ENCODE measurements at places on chromosomes 13 and 19.

- no peak for DNase-seq
Measured at GRCh38 chr19:46442808-46443450, 14.2 kb upstream of the PNMA8C start.

- DNase-seq: no peak
Measured at GRCh38 chr19:1016647-1017114, 4.2 kb downstream of the TMEM259 start.

DNA sequence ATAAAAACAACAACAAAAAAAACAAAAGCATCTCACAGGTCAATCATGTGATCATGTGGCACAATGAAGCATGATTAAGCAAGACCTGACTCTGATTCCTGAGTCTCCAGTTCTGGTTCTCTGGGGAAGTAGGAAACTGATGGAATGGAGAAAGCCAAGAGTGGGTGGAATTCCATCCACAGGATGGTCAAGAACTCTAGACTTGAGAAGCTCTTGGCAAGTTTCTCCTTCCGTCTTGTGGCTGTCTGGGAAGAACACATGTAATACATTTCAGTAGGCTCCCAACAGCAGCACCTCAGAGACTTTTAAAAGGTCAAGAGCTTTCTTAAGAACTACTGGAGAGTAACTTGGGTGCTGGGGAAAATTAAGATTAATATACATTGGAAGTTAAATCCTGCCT, 78.6 kb upstream of the TSHZ3 start:
- DNase-seq: no peak

- no peak for DNase-seq
Measured at GRCh38 chr13:104571161-104571892, 1505.1 kb upstream of the SLC10A2 start.

- DNase-seq: no peak
Measured at GRCh38 chr19:39778763-39779162, at the start of gene LEUTX. Gene LEUTX, plus strand, starts transcription at chr19:39778854. Its CDS starts 67 bp downstream, at chr19:39778921.

DNA sequence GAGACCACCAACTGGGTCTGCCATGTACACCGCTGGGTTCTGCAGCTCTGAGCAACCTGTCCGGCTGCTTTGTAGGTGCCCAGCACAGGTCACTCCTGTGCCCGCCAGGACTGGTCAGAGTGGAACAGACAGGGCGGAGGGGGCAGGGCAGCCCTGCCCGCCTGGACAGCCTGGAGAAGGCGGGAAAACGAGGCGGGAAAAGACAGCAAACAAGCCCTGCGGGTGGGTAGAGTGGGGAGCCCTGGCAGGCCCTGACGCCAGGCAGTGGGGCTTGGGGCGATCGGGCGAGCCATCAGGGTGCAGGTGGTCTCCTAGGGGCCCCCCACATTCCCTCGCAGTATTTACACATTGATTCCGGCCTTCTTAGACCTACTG, 533 bp upstream of the UHRF1 start:
- no peak for DNase-seq
